Left lung (tissue), 14 donors: ENCODE measurements at places on chromosomes 5 and 9. TPM values are rescaled to one million over a fixed set of nuclear protein-coding genes. Genes with fewer than 3 reads are reported as not detected.

GRCh38 chr9:120110520-120110919 is 469.4 kb downstream of the CDK5RAP2 start:
- no peak for DNase-seq

DNA sequence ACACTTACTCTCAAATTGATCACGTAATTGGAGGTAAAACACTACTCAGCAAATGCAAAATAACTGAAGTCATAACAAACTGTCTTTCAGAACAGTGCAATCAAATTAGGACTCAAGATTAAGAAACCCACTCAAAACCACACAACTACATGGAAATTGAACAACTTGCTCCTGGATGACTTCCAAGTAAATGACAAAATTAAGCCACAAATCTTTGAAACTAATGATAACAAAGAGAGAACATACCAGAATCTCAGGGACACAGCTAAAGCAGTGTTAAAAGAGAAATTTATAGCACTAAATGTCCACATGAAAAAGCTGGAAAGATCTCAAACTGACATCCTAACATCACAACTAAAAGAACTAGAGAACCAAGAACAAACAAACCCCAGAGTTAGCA is 540.5 kb upstream of the CDH18 start:
- no peak for DNase-seq

Gene MLANA
- 1.5 TPM for polyA plus RNA-seq

GRCh38 chr9:135850737-135851136 is 56.6 kb downstream of the CAMSAP1 start:
- no peak for DNase-seq

Gene CCDC69
- polyA plus RNA-seq: 10.7 TPM

Gene NXNL2
- 1.4 TPM for polyA plus RNA-seq

Gene SLC1A1
- 5.9 TPM for polyA plus RNA-seq

DNA sequence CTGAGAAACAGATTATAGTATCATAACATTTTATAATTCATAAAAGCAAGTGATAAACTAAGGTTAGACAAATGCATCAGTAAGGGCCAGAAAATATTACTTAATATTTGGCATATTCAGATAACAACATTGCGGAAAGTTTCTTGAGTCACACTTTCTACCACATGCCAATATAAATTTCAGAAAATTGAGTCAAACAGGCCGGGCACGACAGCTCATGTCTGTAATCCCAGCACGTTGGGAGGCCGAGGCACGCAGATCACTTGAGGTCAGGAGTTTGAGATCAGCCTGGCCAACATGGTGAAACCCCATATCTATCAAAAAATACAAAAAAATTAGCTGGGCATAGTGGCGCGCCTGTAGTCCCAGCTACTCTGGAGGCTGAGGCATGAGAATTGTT is 47.1 kb downstream of the SLC38A9 start:
- no peak for DNase-seq

- DNase-seq: no peak
Observed at GRCh38 chr9:2126331-2126803, 111.2 kb downstream of the SMARCA2 start.

DNA sequence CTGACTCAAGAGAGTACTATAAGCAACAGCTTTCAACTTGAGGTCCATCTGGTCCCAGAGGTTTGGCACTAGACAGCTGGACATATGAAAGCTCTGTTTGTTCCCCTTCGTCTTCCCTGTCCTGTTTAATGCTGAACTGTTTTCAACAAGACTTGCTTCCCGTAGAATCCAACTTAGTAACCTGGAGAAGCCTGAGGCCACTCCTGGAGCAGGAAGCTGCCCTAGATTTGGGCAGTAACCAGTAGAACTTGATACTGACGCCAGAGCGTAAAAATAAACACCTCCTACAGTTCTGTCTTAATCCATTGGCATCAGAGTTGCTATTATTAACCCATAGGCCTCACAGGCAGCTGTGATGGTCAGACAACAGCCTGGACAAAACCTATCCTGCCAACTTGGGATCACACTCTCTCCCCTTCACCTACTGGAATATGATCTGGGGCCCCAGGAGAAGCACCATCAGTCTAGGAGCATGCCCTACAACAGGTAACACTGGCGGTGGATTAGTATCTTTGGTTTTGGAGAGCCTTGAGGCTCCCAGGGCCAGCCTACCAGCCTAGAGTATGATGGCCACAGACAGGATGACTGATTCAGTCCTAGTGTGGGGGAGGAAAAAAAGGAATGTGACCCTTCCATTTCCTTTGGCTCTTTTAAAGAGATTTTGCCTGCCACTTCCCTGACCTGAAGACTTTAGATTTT is 29.2 kb downstream of the RUSC2 start:
- DNase-seq: no peak

Gene UNC5A
- polyA plus RNA-seq: 1.0 TPM

- no peak for DNase-seq
Observed at GRCh38 chr9:80881320-80881719, 808.0 kb downstream of the TLE1 start.

Gene PRLR
- polyA plus RNA-seq: 2.1 TPM

DNA sequence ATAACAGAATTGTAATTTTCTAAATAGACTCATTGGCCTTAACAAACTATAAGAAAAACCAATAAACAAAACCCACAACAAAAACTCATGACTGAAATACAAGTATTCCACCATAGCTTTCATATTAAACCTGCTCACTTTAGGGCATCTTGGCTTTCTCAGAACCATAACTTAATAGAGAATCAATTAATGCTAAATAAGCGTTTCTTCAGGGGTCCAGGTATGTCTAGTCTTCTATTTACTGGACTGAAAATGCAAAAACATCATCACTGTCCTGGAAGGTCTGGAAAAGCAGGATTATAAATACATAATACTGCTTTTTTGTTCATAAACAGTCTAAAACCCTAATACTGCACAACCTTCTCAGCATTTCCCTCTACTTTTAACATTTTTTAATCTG is 6.2 kb upstream of the SMIM27 start:
- no peak for DNase-seq

Gene DELE1
- polyA plus RNA-seq: 153 TPM

DNA sequence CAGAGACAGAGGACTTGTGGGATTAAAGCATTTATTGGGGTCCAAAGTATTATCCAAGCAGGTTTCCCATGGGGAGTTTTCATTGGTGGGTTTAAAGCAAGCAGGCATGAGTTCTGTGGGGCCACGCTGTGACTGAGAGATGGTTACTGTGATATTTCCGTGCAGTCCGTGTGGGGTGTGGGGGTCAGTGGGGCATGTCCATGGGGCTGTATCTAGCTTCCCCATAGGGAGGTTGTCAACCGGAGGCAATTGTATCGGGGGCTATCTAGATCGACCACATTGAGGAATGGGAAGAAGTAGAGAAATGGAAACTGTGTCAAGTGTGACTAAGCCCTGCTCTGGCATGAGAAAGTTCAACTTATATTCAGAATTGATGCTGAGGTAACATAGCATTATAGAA is 7.1 kb upstream of the RPS23 start:
- no peak for DNase-seq

DNA sequence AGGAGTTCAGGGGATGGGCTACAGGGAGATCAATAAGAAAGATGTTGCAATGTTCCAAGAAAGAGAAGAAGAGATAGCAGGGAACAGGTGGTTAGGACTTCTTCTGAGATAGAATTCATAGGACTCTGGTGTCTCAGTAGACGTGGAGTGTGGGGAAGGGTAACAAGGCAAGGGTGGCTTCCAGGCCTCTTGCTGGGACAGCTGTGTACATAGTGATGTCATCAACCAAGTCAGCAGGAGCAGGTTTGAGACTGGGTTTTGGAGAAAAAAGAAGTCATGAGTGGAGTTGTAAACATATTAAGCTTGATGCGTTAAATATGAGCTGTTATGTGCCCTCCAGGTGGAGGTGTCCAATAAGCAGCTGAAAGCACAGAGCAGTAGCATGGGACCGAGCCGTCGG is 211.8 kb upstream of the RASEF start:
- no peak for DNase-seq

Gene SH3RF2
- 0.31 TPM for polyA plus RNA-seq

DNA sequence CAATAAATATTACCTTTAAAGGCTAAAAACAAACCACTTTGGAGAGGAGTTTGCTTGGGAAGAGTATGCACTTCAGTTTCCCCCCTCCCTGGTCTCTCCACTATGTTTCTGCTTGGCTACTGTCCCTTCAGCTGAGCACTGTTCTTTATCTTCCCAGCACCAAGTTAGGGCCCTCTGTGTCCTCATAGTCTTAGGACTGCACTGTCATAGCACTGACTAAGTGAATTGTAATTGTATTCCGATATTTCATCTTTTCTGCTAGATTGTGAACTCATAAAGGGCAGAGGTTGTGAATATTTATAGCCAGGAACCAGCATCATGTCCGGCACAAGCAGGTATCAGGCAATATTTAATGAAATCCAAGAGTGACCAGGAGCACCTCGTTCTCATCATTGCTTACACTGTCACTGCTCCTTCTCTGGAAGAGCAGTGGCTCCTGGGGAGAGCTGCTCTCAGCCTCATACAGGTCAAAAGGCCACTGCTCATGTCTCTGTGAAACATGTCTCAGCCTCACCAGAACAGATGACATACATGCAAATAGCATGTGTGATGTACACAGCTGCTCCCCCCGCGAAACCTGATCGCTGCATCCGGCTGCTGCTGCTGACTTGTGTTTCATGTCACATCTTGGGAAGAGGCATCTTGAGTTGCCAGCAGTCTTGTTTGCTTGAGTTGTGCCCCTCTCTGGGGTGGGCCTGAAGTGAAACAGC is 279.7 kb upstream of the MSX2 start:
- DNase-seq: no peak
